ENCODE measurements at places on chromosomes 1 and 21.

DNA sequence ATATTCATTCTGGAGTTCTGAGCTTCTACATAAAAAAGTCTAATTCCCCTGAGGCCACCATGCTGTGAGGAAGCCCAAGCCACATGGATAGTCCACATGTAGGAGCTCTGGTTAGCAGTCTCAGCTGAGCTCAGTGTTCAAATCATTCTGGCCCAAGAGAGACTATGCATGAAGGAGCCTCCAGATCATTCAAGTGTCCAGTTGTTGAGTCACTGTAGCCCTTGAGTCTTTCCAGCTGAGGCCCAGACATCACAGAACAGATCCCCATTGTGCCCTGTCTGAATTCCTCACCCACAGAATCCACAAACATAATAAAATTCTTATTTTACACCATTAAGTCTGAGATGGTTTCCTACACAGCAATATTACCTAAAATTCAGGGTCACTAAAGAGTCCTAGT is 107.0 kb upstream of the NGF start:
- H3K4me1 ChIP-seq: no peaks in the 10 kb centered on the region
- no peaks in the 10 kb centered on the region for H3K36me3 ChIP-seq
- H3K27ac ChIP-seq: no peak overlapping the region
- H3K27me3 ChIP-seq: no peaks in the 10 kb centered on the region

DNA sequence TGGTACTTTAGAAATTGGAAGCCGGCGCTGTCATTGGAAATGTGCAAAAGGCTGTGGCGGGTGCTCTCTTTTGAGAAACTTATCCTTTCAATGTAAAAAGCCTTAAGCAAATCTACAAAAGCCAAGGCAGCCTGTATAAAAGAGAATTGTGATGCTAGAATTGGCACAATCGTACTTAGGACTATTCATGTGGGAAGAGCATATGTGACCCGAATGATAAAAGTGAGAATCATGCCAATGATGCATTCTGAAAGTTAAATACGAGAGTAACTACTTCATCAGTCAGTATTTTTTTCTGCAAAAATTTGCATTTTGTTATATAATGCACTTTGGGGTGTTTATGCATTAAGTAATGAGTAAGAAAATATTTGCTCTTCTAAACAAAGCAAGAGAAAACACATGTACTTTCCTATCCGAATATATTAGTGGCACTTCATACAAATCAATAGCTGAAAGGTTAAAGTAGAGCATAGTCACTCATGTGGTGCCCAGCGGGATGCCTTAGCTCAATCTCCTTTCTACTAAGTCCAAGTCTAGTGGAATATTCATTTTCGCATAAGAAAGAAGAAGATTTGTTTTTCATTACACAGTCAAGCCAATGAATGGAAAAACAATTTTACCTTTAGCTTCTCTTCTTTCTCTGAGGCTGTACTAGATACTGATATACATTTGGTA is 1256.6 kb upstream of the B3GALT2 start:
- H3K27ac ChIP-seq: no peak overlapping the region
- no peak for DNase-seq
- no peak overlapping the region for H3K4me3 ChIP-seq
- H3K27me3 ChIP-seq: no peaks in the 10 kb centered on the region

GRCh38 chr1:115219927-115220326 is 118.1 kb downstream of the NGF start:
- H3K4me1 ChIP-seq: no peaks in the 10 kb centered on the region
- no peaks in the 10 kb centered on the region for H3K27me3 ChIP-seq
- no peak for DNase-seq
- H3K36me3 ChIP-seq: no peaks in the 10 kb centered on the region
- no peak overlapping the region for H3K27ac ChIP-seq

DNA sequence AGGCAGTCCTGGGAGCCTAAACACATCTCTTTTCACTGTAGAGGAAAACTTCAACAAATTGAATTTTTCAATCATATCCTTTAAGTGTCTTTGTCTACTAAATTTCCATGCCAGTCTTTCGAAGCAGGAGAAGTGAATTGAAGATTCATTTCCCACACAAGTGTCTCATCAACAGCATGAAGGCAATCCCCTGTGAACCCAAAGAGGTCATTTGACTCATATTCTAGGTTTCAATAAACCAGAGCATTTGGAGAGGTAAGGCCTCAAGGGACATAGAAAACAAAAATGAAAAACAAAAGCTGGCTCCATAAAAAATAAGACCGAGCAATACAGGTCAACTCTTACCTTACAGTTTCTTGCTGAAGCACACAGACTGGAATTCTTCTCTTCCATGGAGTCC is 94.1 kb upstream of the ATP1B1 start:
- no peak overlapping the region for H3K4me3 ChIP-seq
- H3K4me1 ChIP-seq: no peaks in the 10 kb centered on the region
- H3K27ac ChIP-seq: no peak overlapping the region
- H3K27me3 ChIP-seq: no peaks in the 10 kb centered on the region
- no peak for DNase-seq
- H3K36me3 ChIP-seq: no peaks in the 10 kb centered on the region

DNA sequence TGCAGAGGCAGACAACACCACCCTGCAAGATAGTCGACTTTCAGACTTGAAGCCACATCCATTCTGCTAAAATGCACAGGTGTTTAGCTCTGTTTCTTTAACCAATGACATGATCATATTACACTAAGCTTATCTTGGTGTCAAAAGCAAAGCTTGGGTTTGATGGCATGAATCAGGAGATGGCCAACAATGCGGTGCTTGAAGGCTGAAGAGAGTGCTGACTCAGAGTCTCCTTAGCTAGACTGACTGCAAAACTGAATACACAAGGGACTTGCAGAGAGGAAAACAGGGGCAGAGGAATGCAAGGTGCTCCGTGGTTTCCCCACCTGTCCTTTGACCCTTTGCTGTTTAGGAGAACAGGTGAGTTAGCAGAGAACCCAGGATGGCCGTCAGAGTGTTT is 262.6 kb downstream of the SIPA1L2 start:
- no peaks in the 10 kb centered on the region for H3K4me1 ChIP-seq
- no peaks in the 10 kb centered on the region for H3K27me3 ChIP-seq
- no peak overlapping the region for H3K27ac ChIP-seq
- DNase-seq: no peak

GRCh38 chr21:42459082-42459460 is 37.0 kb downstream of the RSPH1 start:
- H3K4me3 ChIP-seq: no peak overlapping the region
- no peaks in the 10 kb centered on the region for H3K27me3 ChIP-seq

GRCh38 chr1:173208146-173208545 is 1.0 kb upstream of the TNFSF4 start:
- no peak overlapping the region for H3K4me3 ChIP-seq
- no peaks in the 10 kb centered on the region for H3K27me3 ChIP-seq
- no peaks in the 10 kb centered on the region for H3K36me3 ChIP-seq
- no peaks in the 10 kb centered on the region for H3K4me1 ChIP-seq
- no peak overlapping the region for H3K27ac ChIP-seq

DNA sequence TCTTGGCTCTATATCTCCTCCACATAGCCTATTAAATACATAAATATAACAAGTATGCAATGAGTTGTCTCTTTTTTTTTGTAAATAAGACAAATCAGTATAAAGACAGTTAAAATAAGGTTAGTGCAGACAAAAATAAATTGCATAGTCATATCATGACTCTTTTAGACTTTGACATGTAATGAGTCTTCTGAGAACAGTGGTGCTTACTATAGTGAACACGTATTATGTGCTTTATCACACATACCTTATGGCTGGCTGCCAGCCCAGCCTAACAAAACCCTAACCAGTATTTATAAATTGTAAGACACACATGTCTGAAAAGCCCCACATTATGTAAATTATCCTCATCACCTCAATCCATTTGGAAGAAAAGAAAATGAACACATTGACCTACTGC is 29.1 kb upstream of the F13B start:
- no peak overlapping the region for H3K4me3 ChIP-seq
- DNase-seq: no peak
- H3K4me1 ChIP-seq: no peaks in the 10 kb centered on the region
- no peaks in the 10 kb centered on the region for H3K36me3 ChIP-seq

GRCh38 chr1:201889090-201889968 is 631 bp downstream of the SHISA4 start:
- H3K4me1 ChIP-seq: peaks cover 23% of the 10 kb centered on the region
- H3K4me3 ChIP-seq: peak overlapping the region; percentile 58
- peak overlapping the region; percentile 87 for H3K27ac ChIP-seq
- H3K27me3 ChIP-seq: no peaks in the 10 kb centered on the region
- no peak for DNase-seq
- H3K36me3 ChIP-seq: no peaks in the 10 kb centered on the region

- no peaks in the 10 kb centered on the region for H3K36me3 ChIP-seq
- DNase-seq: no peak
- H3K27ac ChIP-seq: no peak overlapping the region
- H3K4me3 ChIP-seq: no peak overlapping the region
- no peaks in the 10 kb centered on the region for H3K4me1 ChIP-seq
Observed at GRCh38 chr1:46623743-46624644, 7.4 kb upstream of the MOB3C start.

- H3K36me3 ChIP-seq: no peaks in the 10 kb centered on the region
- DNase-seq: no peak
- no peak overlapping the region for H3K27ac ChIP-seq
- no peaks in the 10 kb centered on the region for H3K4me1 ChIP-seq
- H3K4me3 ChIP-seq: no peak overlapping the region
Observed at GRCh38 chr1:30287976-30288375, 435.4 kb downstream of the MATN1 start.

GRCh38 chr1:42979896-42980800 is 21.5 kb upstream of the SLC2A1 start:
- no peak for DNase-seq
- no peak overlapping the region for H3K4me3 ChIP-seq
- H3K27me3 ChIP-seq: no peaks in the 10 kb centered on the region

DNA sequence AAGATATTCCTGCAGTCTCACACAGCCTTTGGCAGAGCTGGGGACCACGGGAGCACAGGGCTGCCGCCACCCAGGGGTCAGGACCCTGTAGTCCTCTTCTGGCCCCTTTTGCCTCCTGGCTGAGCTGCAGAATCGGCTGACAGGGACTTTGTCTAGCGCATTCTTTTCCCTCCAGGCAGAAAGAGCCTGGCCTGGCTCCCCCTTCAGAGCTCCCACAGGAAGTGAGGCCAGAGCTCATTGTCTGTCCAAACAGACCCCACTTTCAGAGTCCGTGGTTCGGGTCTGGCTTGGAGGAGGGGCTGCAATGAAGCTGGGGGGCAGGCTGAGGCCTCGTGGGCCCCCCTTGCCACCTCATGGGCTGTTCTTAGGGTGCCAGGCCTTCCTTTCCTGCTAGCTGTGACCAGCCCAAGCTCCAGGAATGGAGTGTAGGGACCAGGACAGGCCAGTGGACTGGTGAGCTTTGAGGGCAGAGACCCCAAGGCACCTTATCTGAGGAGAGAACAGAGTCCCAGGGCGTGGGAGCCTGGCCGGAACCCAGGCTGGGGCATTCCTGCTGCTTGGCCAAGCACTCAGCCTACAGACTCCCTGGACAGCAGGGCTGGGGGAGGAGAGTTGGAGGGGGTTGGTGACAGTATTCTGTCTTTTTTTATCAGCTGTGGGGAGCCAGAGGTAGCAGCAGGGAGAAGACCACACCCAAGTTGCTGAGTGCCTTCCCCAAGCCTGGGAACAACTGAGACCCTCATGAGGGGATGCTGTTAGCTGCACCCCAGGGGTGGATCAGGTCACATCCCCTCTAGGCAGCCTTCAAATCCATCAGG is 4.7 kb downstream of the CELSR2 start:
- peaks cover 9% of the 10 kb centered on the region for H3K4me1 ChIP-seq
- H3K36me3 ChIP-seq: no peaks in the 10 kb centered on the region
- H3K27ac ChIP-seq: peak overlapping the region; percentile 69
- DNase-seq: no peak

- DNase-seq: no peak
- peaks cover 19% of the 10 kb centered on the region for H3K27me3 ChIP-seq
- no peak overlapping the region for H3K27ac ChIP-seq
- peaks cover 10% of the 10 kb centered on the region for H3K4me1 ChIP-seq
- H3K4me3 ChIP-seq: no peak overlapping the region
Observed at GRCh38 chr1:228417061-228417460, 400 bp upstream of the TRIM17 start.

- H3K27me3 ChIP-seq: no peaks in the 10 kb centered on the region
- DNase-seq: no peak
- no peak overlapping the region for H3K4me3 ChIP-seq
- peaks cover 15% of the 10 kb centered on the region for H3K4me1 ChIP-seq
Observed at GRCh38 chr1:228836427-228836826, 101.1 kb downstream of the RHOU start.

GRCh38 chr1:33277488-33278084 is 21.3 kb downstream of the ZNF362 start:
- peaks cover 49% of the 10 kb centered on the region for H3K36me3 ChIP-seq
- H3K27ac ChIP-seq: peak overlapping the region; percentile 3
- no peak for DNase-seq
- no peak overlapping the region for H3K4me3 ChIP-seq
- H3K4me1 ChIP-seq: no peaks in the 10 kb centered on the region

GRCh38 chr1:14910984-14911721 is 242.4 kb upstream of the TMEM51 start:
- H3K27ac ChIP-seq: peak overlapping the region; percentile 84
- DNase-seq: no peak
- no peaks in the 10 kb centered on the region for H3K4me1 ChIP-seq
- no peaks in the 10 kb centered on the region for H3K36me3 ChIP-seq
- no peak overlapping the region for H3K4me3 ChIP-seq

DNA sequence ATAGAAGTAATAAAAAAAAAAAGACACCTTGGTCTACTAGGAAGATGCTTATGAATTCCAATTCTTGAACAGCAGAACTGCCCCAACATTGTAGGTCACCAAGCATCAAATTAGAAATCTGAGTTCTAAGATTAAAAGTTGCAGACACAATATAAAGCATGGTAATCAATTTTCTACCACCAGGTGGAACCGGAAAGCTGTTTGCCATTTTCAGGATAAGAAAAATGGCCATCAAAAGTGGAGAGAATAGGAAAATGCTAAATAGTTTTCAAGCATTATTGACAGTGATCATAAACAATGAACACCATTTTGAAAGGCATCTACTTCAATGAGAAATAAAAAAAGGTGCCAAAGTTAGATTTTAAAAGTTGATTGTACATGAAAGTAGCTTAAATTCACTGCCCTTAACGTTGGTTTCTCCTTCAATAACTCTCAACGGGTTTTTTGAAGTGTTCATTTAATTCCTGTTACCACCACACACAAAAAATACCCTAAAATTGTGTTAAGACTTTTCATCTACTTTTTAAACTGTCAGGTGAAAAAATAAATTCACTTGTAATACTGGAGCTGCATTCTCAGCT is 252.9 kb downstream of the KCNT2 start:
- DNase-seq: no peak
- no peaks in the 10 kb centered on the region for H3K36me3 ChIP-seq
- no peaks in the 10 kb centered on the region for H3K27me3 ChIP-seq
- no peak overlapping the region for H3K27ac ChIP-seq
- no peaks in the 10 kb centered on the region for H3K4me1 ChIP-seq

- H3K27ac ChIP-seq: peak overlapping the region; percentile 97
- no peak overlapping the region for H3K4me3 ChIP-seq
- peaks cover 4% of the 10 kb centered on the region for H3K36me3 ChIP-seq
- DNase-seq: no peak
Observed at GRCh38 chr1:10631121-10631810, 156.5 kb downstream of the PEX14 start.

DNA sequence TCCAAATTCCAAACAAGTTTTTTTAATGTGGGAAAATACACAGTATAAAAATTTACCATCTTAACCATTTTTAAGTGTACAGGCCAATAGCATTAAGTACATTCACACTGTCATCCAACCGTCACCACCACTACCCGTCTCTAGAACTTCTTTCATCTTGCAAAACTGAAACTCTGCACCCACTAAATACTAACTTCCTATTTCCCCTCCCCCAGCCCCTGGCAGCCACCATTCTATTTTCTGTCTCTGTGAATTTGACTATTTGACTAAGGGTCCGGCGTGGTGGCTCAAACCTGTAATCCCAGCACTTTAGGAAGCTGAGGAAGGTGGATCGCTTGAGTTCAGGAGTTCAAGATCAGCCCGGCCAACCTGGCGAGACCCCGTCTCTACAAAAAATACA is 36.1 kb downstream of the CLSTN1 start:
- no peaks in the 10 kb centered on the region for H3K4me1 ChIP-seq
- no peak for DNase-seq
- no peaks in the 10 kb centered on the region for H3K27me3 ChIP-seq
